CD8-positive, alpha-beta T cell (primary cell): ENCODE measurements at places on chromosomes 12 and 14. TPM values are rescaled to one million over a fixed set of nuclear protein-coding genes. Genes with fewer than 3 reads are reported as not detected.

CHURC1 gene
- total RNA-seq = 43.9 TPM

EIF2S3B gene
- total RNA-seq = 1.1 TPM

OR6C2 gene
- total RNA-seq = not detected

KLHL33 gene
- 0.11 TPM for total RNA-seq

CCDC38 gene
- not detected for total RNA-seq

ITGB7 gene
- 108 TPM for total RNA-seq

CMKLR1 gene
- total RNA-seq = not detected

DHH gene
- total RNA-seq = 0.78 TPM

SLC16A7 gene
- 14.2 TPM for total RNA-seq

HOXC4 gene
- total RNA-seq = 0.54 TPM

- DNase-seq = no peak
Measured at GRCh38 chr14:95993768-95994592, 45.2 kb upstream of the C14orf132 start.

DNA sequence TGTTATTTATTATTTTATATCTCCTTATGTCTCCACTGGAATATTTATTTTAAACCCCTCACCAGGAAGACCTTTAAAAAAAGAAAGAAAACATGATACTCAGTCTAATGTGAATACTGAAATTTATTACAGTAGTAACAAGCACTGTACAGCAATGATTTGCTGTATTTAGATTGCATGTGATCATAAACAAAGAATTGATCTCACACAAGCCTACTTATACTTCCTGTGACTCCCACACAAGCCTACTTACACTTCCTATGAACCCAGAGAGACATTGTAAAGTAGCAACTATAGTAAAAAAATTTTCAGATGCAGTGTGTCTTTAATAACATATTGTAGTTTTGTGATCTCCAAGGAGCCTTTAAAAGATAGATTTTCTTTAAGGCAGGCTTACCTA is 142.7 kb upstream of the SYT1 start:
- DNase-seq = no peak

DNA sequence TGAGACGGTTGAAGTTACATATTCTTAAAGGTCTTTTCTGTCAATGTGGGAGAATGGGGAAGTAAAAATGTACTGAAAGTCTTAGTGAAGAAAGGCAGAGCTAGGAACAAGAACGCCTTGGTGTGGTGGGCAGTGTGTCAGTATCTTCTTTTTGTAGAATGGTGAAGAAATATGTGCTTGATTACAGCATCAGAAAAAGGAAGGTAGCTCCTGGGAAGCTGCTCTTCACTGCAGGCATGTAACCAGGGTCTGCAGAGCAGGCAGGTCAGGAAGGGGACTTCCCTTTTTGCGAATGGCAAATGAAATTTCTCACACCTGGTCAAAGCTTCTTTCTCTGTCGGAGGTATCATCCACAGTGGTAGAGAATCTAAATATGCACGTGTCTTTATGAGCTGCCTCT is 226.2 kb downstream of the ADAMTS20 start:
- no peak for DNase-seq

DNA sequence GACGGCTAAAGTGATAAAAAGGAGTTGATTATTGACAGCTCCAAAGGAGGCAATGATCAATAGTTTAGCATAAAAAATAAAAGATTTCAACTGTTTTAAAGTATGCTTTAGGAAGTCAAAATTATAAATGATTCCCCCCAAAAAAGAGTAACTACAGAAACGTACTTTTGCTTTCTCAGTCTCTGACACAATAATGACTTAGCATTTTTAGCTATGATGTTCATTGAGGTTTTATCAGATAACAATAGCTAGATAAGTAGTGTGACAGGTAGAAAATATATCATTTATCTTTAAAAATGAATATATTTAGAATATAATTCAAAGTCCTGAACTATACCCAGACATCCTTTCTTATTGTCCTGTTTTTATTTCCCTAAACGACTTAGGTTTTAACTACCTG is 352.9 kb downstream of the SOX5 start:
- no peak for DNase-seq

GRCh38 chr14:49438256-49438770 is 147.9 kb downstream of the RPS29 start:
- no peak for DNase-seq

DNA sequence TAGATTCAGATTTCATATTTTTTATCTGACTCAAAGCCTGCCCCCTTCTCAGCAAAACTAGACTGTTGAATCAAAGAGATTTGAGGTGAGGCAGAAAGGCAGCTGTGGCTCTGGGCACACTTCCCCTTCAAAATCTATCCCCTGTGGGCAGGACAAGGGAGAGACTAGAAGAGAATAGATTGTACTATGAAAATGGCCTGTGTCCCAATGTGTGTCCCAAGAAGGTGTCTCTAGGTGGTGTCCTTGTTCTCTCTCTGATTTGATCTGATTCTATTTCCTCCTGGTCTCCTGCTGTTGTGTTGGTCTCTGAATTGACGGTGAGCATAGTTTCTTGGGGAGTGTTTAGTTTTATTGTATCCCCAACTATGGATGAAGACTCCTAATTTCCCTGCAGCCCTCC is 565.8 kb upstream of the ATP2B1 start:
- DNase-seq = no peak

DNA sequence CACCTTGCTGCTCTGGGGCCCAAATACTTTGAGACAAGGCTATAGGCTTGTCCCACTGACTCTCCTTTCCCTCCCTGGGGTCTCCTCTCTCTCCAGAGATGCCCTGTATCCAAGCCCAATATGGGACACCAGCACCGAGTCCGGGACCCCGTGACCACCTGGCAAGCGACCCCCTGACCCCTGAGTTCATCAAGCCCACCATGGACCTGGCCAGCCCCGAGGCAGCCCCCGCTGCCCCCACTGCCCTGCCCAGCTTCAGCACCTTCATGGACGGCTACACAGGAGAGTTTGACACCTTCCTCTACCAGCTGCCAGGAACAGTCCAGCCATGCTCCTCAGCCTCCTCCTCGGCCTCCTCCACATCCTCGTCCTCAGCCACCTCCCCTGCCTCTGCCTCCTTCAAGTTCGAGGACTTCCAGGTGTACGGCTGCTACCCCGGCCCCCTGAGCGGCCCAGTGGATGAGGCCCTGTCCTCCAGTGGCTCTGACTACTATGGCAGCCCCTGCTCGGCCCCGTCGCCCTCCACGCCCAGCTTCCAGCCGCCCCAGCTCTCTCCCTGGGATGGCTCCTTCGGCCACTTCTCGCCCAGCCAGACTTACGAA is 3.1 kb downstream of the NR4A1 start:
- DNase-seq = no peak

- no peak for DNase-seq
Measured at GRCh38 chr12:124524231-124524925, 43.0 kb downstream of the NCOR2 start.

GRCh38 chr12:57001448-57001906 is 4.9 kb downstream of the ZBTB39 start:
- peak; percentile 81 for DNase-seq

- no peak for DNase-seq
Measured at GRCh38 chr12:68203460-68203875, 22.1 kb downstream of the IL26 start.

- no peak for DNase-seq
Measured at GRCh38 chr14:40850191-40850590, 756.5 kb upstream of the LRFN5 start.

- DNase-seq = no peak
Measured at GRCh38 chr14:62988967-62989366, 56.3 kb downstream of the KCNH5 start.

- DNase-seq = no peak
Measured at GRCh38 chr12:109937371-109937770, 37.3 kb downstream of the TCHP start.

DNA sequence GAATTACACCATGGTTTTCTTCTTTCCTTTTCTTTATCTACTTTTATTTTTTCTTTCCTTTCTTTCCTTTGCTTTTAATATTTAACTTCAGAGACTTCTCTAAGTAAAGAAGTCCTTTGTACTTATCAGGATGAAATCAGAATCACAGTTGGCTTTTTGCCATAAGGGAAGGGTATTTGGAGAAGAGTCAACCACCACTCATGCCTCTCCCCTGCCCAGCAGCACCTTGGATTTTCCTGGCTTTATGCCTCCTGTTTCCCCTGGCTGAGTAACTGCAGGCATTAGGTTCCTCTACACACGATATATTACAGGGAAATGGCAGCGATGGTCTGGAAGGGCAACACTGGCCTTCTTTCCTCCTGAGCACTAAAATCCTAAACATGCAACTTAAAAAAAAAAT is 266.4 kb upstream of the CAND1 start:
- no peak for DNase-seq

- no peak for DNase-seq
Measured at GRCh38 chr12:3531496-3531895, 40.5 kb downstream of the PRMT8 start.

GRCh38 chr12:49388682-49389386 is 21.6 kb downstream of the SPATS2 start:
- DNase-seq = peak; percentile 67

DNA sequence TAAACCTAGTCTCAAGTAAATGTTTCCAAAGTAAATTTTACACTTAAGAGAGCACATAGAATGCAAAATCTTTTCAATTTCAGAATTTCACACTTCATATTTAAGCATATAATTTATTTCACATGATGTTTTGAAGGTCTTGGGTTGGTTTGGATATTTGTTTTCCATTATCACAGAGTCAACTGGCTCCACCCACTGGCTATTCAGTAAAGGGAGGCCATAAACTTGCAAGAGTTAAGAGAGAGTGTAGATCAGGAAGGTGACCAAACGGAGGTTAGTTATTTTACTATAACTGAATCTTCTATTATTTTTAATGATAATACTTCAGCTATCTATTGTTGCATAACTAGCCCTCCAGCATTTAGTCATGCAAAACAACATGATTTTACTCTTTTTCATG is 6.2 kb upstream of the CPNE8 start:
- no peak for DNase-seq

- DNase-seq = no peak
Measured at GRCh38 chr14:73810478-73811163, 41.0 kb upstream of the PTGR2 start.

DNA sequence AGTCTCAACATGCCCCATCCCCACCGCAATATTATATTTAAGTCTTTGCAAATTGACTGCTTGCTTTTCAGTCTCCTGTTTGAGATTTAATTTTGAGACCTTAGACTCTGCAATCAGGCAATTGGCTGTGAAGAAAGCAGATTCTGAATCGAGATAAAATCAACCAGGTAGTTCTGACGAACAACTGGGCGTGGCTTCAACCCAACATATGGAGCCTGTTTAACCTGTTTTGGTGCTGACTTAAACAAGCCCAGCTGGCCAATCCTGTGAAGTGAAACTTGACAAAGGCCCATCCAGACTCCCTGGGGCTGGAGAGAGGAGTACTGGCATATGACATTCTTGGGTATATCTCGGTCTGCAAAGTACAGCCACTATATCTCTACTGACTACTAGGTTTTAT is 9.8 kb upstream of the CIPC start:
- DNase-seq = no peak

- DNase-seq = no peak
Measured at GRCh38 chr14:51627313-51627712, 24.4 kb upstream of the FRMD6 start.

- no peak for DNase-seq
Measured at GRCh38 chr14:36430662-36431084, 89.4 kb downstream of the NKX2-1 start.

- DNase-seq = no peak
Measured at GRCh38 chr12:109302770-109303169, 6.3 kb downstream of the FOXN4 start.

DNA sequence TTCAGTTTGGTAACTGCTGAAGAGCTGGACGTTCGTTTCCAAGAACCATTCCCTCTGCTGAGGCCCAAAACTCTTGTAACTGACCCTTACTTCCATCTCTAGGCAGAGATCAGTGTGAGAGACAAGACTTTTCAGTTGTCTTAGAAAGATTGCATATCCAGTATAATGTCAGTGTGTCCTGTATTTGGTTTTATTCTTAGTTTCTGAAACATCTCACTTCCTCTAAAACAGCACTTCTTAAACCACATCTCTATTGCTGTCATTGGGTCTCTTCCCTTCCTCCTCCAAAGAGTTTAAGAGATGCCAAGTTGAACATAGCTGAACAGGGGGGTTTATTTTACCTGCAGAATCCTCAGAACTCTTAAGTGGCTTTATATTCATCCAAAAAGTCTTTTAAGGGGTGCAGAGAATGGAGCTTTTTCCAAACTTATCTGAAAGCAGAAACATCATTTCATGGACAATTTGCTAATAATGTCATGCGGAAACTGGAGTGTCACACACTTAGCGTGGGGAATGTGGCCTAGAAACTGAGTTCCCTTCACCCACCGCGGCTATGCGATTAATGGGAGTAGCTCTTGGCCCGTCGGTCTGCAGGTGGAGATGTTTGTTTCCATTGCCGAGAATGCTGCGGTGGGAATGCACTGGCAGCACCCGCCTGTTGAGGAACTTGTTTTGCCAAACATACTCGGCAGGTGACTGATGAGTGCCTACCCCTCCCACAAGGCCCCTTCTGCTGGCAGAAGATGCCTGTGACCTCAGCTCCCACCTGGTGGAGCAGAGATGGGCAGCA is 148.2 kb downstream of the ADGRD1 start:
- DNase-seq = no peak

- DNase-seq = no peak
Measured at GRCh38 chr12:68231229-68231628, 5.6 kb upstream of the IL26 start.

- no peak for DNase-seq
Measured at GRCh38 chr12:46523863-46524770, 151.5 kb upstream of the SLC38A2 start.

DNA sequence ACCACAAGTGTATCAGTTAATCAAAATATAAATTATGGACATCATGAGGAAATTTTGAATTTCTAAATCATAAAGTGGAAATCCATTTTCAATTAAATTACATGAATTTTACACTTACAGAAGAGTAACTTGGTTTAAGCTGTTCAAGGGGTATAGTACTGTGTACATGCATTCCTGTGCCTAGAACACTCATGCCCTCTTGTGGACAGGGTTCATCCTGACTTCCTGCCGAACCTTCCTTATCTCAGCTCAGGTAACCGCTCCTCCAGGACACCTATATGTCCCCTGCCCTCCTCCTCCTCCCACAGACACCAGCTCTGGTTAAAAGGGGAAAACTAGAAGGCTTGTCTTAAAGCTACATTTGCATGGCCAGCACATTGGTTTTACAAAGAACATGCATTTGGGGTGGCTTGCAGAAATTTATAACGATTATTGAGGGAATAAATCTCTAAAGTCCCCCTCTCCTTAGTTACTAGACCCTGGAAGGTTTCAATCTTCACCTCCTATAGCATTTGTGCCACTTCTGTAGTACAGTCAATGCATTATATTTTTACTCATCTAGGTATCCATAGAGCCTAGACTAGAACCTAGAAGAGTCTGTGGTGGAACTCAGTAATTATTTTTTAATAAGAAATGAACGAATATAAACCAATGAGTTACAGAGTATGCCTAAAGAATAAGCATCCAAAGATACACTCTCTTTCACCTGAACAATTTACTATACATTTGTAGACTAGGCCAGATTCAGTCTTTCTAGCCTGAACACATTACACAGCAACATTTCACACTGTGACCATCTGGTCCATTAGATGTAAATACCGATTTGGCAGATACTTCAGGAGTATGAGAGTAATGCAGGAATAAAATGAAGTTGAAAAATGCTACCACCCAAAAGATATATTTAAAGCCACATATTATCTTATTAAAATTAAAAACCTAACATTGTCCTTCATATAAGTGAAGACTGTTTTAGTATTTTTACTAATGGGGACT is 345.6 kb downstream of the PAWR start:
- DNase-seq = no peak
